Nephron progenitor cell (in vitro differentiated cells): ENCODE measurements at places on chromosomes 3 and 15.

GRCh38 chr3:32861681-32862080 lies 43.9 kb downstream of the TRIM71 start:
- no peak overlapping the region for H3K4me3 ChIP-seq
- H3K27me3 ChIP-seq = no peaks in the 10 kb centered on the region
- H3K27ac ChIP-seq = peak overlapping the region; percentile 68

DNA sequence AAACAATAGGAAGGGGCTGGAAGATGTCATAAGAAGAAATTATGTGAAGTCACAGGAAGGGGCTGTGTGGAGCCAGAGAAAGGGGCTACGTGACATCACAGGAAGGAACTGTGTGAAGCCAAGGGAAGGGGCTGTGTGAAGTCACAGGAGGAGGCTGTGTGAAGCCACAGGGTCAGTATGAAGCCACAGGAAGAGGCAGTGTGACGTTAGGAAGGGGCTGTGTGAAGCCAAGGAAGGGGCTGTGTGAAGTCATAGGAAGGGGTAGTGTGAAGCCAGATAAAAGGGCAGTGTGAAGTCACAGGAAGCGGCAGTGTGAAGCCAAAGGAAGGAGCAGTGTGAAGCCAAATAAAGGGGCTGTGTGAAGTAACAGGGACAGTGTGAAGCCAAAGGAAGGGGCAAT lies 32.5 kb downstream of the GASK1A start:
- no peak overlapping the region for H3K4me3 ChIP-seq
- H3K27ac ChIP-seq = no peak overlapping the region
- DNase-seq = no peak
- H3K36me3 ChIP-seq = no peaks in the 10 kb centered on the region
- H3K4me1 ChIP-seq = no peaks in the 10 kb centered on the region

DNA sequence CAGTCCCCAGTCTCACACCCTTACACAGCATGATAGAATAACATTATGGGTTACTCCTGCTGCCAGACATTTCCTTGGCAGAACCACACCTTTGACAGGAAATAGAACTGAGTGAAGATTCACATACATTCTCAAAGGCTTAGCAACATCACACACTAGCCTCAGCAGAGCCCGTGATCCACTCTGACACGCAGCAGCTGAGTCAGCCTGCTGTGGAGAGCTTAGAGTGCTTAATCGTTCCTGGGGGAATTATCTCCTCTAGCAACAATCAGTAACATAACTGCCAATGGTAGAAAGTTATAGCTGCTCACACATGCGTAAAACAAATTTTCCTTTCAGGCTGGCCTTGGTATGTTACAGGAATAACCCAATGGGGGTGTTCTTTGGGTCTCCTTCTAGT lies 382.1 kb downstream of the GAP43 start:
- no peak overlapping the region for H3K27ac ChIP-seq
- DNase-seq = no peak
- H3K36me3 ChIP-seq = no peaks in the 10 kb centered on the region
- peaks cover 7% of the 10 kb centered on the region for H3K4me1 ChIP-seq

- H3K27me3 ChIP-seq = peaks cover 4% of the 10 kb centered on the region
- H3K4me1 ChIP-seq = peaks cover 3% of the 10 kb centered on the region
- H3K27ac ChIP-seq = no peak overlapping the region
- no peak overlapping the region for H3K4me3 ChIP-seq
- no peaks in the 10 kb centered on the region for H3K36me3 ChIP-seq
Measured at GRCh38 chr3:105907777-105908176, 39.0 kb upstream of the CBLB start.
